ENCODE measurements at places on chromosomes 4 and X. TPM values are rescaled to one million over a fixed set of nuclear protein-coding genes. Genes with fewer than 3 reads are reported as not detected.

DNA sequence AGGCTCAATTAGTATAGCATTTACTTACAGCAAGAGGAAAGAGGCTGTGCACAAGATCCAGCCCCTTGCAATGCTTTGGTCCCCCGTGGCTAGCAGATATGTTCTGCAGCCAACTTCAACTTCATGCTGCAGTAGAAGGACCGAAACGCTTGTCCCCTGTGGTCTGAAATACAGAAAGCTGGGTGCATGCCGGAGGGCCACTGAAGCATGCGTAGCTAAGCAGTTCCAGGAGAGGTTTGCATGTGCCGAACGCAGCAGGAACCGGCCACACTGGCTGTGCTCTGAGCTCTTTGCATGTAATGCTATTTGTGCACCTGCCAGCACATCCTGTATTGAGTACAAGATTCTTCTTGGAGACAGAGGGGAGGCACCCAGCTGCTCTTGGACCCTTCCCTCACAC is 35.8 kb upstream of the SHISA3 start:
- no peak for DNase-seq

The PPARGC1A gene
- 0.86 TPM for total RNA-seq

GRCh38 chr4:28562913-28563312 is 1702.3 kb downstream of the STIM2 start:
- DNase-seq = no peak

DNA sequence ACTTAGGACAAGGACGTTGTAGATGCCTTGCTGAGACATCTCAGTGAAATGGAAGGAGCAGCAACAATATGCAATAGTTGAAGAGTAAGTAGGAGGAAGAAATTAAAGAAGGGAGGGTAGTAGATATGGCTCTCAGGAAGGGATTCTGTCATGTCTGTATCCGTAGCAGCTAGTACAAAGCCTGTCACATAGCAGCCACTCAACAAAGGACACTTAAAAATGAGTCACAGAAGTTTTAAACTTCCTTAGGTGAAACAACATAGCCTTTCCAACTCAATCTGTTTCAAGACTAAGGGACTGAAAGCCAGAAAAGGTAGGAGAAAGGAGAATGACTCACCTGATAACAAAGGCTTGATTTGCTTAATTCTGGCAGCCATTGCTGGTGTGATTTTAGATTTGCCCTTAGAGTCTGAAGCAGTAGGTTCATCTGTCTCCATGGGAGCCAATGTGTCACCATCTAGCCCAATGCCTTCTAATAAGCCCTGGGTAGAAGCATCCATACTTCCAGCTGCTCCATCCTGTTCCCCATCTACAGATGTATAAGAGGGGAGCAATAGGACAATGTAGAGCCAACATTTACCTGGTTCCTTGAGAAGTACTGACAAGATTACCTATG is 86.6 kb downstream of the HUWE1 start:
- no peak for DNase-seq

DNA sequence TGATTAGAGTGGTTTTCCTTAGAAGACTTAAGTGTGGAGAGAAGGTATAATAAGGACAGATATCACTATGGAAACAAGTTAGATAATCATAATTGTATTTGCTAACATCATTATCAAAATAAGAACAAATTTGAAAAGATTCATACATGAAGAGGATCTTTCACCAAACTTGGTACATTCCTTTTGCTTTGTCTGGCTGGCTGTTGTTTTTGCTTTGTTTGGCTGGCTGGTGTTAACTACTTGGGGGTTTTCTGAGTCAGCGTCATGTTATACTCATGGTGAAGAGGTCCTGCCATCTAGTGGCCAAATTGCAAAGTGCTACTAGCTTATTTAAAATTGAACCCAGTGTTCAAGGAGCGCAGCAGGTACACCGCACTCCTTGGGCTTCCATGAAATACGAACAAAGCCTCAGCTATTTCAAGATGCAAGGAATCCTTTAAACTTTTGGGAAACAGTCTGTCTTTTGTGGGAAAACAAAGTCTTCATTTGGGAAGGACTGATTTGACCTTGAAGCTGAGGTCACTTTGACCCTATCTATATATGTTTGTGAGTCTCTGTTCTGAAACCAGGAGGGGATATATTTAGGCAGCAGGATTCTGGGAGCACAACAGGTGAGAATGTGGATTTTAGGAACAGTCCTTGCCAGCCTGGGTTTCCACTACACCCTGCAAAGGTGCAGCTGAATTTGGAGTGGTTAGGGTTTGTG is 129.7 kb downstream of the PLS3 start:
- DNase-seq = peak; percentile 73

DNA sequence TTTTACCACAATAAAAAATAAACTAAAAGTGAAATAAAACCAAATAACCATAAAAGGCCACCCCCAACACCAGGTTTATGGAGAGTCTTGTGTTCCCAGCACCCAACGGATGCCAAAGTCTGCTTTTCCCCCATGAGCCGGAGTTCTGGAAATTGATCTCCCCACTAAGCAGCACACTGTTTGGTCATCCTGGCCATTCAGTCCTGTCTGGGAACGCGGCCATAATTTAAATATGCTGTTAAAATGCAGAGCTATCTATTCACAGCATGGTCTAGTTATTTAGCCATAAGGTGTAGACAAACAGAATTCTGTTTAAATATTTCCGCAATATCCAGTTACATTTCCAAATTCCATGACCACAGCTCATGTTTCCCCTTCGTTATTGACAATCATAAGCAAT is 129.6 kb upstream of the TBL1X start:
- no peak for DNase-seq

DNA sequence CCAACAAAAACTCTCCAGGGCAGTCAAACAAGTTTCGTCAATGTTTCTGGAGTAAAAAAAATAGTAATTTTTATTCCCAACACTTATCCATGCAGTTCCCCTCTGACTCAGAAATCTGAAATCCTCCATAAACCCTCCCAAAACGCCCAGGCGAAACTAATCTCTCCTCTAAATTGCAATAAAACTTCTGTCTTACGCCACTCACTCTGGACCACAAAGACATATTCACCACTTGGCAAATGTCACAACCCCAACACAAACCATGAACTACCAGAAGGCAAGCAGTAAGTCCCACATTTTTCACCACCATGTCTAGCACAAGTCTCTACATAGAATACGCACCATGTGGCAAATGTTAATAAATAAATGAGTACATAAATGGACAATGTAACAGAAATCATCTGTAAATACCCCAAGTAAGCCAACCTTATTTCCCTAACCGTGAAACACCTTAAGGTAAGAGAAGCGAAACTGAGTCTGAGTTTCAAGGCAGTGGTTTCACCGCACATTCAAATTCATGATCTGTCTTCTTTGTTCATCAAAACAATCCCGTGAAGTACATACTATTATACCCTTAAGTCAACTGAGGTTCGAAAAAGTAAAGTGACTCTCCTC is 1.6 kb downstream of the PAPSS1 start:
- peak; percentile 84 for DNase-seq

DNA sequence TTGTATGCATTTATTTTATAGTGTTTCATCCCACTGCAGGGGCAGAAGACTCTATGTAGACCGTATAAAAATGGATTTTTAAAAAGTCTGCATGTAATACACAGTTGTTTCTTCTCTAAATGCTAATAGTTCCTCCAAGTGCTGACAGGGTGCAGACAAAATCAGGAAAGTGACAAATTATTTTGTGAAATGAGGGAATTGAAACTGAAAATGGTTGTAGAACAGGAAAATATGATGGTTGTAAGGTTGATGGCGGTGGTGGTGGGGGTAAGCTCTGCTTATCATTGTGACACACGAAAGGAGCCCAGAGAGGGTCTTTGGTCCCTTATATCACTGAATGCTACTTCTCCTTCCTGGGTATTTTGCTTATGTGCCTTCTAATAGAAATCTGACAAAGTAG is 4.3 kb downstream of the IL15 start:
- no peak for DNase-seq

DNA sequence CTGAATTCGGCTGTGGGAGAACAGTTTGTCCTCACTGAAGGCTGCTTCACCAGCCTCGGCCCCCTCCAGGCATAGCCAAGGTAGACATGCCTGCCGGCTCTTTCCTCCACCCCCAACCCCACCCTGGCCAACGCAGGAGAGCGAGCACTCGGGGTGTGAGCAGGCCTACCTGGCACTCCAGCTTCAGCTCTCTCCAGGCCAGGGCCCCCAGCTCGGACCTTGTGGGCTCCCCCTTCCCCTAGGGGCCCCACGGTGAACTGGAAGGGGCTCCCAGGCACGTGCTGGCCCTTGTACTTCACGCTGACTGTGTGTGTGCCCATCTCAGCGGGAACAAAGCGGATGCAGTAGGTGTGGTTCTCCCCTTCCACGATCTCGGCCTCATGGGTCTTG is 22.4 kb downstream of the FLNA start:
- DNase-seq = no peak

DNA sequence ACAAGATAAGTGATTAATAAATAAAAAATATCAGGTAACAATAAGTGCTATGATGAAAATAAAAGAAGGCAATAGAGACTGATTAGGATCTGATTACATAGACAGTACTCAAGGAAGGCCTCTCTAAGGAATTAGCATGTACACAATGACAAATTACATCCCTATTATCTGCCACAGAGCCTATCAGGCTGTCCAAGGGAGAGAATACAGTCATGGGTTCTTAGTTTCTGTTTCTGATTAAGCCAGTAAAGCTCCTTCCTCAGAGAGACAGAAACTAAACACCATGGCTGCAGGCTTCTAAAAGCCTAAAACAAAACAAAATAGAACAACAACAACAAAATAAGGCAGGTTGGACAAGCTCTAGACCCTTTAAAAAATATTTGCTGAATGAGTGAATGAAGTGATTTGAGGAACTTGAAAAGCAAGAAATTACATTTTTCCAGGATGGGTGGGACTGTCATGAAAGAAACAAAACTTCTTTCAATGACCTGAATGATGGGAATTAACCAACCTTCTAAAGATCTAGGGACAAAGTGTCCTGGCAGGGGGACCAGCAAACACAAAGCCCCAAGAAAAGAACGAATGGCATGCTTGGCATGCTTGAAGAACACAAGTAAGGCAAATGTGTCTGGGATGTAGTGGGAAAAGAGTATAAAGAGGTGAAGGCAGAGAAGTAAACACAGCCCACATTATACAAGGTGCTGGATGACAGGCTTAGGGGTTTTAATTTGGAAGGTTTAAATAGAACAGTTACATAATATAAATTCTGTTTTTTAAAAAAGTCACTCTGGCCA is 44.1 kb downstream of the NAA11 start:
- peak; percentile 7 for DNase-seq

- no peak for DNase-seq
Observed at GRCh38 chr4:71680706-71681105, 103.2 kb downstream of the GC start.

GRCh38 chr4:47270201-47270888 is 193.2 kb downstream of the COMMD8 start:
- no peak for DNase-seq

GRCh38 chrX:107733686-107734085 is 41.9 kb downstream of the TSC22D3 start:
- no peak for DNase-seq

DNA sequence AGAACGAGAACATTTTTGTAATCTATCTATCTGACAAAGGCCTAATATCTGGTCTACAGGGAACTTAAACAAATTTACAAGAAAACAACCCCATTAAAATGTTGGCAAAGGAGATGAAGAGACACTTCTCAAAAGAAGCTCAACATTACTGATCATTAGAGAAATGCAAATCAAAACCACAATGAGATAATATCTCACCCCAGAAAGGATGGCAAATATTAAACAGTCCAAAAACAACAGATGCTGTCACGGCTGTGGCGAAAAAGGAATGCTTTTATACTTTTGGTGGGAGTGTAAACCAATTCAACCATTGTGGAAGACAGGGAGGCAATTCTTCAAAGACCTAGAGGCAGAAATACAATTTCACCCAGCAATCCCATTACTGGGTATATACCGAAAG is 2284.8 kb downstream of the ARAP2 start:
- peak; percentile 21 for DNase-seq

The CABS1 gene
- total RNA-seq = not detected

The GPR78 gene
- total RNA-seq = 0.97 TPM

- no peak for DNase-seq
Observed at GRCh38 chr4:171667906-171668305, 145.3 kb upstream of the GALNTL6 start.

DNA sequence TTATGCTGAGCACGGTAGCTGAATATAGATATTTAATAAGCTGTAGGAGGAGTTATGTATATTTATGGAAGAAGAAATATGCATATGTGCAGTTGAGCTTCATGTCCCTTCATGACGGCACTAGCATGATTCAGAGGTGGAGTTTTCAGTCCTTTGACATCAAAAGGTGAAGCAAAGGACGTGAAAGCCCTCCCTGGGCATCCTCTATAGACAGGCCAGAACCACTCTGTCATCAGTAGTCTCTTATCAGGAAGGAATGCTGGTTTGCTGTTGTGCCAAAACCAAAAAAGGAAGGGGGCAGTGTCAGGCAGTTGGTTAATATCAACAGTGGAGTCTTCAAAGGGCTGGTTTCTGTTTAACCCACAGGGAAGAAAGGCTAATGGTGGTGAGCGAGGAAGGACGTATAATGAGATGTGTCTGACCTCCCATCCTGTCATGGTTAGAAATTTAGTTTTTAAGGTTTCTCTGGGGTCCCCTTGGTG is 23.5 kb upstream of the IL2 start:
- peak; percentile 83 for DNase-seq

All from fibroblast of villous mesenchyme (primary cell).